AG08396 (cell line): ENCODE measurements at places on chromosomes 12 and 14.

GRCh38 chr12:123471374-123472068 is 13.6 kb downstream of the SNRNP35 start:
- peak; percentile 78 for DNase-seq

DNA sequence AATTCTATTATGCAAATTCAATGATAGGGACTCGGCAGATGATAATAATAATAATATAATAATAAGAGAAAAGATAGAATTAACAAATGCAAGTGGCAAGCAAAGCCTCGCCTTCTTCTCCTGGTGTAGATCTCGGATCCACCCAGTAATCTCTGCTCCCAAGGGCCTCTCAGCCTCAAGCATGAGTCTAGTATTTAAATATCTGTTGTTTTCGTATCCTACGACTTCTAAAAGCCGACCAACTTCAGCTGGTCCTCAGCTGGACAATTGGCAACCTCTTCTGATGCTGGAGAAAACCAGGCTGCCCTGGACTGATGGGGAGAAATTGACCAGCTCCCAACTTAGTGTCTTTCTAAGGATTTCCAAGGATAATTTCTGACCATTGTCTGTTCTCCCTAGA is 14.0 kb upstream of the MAP1LC3B2 start:
- no peak for DNase-seq

GRCh38 chr14:35669782-35670181 is 135.8 kb downstream of the INSM2 start:
- DNase-seq: peak; percentile 27

GRCh38 chr12:111768159-111768895 is 1.6 kb downstream of the ALDH2 start:
- no peak for DNase-seq

DNA sequence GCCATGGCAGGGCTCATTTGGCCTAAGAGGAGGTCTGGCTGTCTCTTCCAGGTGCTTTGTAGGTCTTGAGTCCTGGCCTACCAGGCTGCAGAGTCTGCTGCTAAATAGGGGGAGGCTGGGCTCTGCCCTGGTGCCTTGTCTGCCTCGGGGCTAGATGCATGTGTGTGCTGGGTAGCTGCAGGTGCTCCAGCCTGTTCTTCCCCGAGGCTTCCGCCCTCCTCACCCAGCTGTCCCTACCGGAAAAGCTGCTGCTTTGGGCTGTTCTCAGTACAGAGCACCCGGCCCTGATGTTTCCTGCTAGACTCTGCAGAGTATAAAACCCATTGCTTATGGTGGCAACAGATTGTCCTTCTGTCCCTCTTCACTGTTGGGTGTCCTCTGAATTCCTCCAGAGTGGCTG is 37.7 kb downstream of the RAB35 start:
- DNase-seq: no peak

DNA sequence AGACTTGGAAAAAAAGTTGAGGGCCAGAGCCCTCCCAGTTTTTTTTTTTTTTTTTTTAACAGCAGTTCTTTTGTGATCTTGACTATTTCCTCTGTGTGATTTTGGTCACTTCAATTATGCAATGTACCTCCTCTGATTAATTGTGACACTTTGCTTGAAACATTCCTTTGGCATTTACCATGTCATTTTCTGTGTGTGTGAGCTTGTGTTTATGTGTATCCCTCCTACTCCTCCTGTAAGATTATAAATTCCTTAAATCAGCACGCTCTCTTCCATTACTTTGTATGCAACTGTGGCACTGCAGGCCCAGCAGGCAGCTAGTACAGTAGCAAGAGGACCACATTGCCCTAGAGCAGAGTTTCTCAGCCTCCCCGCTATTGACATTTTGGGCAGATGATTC is 33.2 kb upstream of the GALNT16 start:
- no peak for DNase-seq

- no peak for DNase-seq
These were observed 93.8 kb downstream of the TMTC2 start for GRCh38 chr12:82780517-82780916.

DNA sequence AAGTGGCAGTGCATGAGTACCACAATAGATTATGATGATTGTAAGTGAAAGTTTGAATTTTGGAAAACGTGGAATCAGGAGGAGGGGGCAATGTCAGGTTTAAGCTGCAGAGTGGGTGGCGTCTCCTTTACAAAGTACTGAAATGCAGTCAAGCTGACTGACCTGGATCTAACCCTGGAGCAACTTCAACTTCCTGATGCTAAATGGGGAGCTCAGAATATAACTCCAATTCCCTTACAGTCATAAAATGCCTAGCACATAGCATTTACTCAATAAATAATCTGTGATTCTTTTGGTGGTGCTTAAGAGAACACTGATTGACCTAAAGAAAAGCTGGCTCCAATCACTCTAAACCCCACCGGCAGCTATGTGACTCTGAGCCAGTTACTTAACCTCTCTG is 38.5 kb downstream of the CCDC60 start:
- no peak for DNase-seq

DNA sequence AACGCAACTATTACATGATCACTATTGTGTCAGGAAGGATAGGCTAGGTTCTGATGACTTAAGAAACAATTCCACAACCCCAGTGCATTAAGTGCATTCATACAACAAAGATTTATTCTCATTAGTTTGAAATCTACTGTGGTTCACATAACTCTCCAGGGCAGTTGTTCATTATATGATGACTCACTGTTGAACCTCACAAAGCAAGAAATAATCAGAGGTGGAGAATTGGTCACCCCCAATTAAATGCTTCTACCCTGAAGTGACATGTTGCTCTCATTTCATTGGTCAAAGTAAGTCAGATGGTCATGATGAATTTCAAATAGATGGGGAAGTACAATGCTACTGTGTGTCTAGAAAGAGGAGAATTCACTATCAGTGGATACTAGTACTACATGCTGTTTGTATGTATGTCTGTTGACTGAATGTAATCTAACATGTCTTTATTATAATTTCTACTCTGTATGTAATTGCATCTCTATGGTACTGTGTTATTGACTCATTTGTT is 6.1 kb upstream of the HELB start:
- no peak for DNase-seq

DNA sequence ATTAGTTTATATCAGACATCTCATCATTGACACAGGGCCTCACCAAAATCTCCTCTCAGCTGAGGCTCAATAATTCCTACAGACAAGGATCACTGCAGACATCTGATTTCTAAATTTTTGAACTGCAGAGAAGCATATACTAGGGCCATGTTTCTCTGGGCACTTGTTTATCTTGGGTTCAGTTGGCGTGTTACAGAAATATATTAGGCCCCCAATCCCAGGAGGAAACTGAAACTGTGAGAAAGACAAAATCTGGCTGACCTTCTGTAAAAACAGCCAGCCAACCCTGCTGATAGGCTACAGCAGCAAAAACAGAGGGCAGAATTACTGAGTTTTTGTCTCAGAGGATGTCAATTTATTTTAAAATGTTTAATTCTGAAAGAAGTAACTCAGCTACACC is 634.6 kb downstream of the ETNK1 start:
- DNase-seq: no peak

DNA sequence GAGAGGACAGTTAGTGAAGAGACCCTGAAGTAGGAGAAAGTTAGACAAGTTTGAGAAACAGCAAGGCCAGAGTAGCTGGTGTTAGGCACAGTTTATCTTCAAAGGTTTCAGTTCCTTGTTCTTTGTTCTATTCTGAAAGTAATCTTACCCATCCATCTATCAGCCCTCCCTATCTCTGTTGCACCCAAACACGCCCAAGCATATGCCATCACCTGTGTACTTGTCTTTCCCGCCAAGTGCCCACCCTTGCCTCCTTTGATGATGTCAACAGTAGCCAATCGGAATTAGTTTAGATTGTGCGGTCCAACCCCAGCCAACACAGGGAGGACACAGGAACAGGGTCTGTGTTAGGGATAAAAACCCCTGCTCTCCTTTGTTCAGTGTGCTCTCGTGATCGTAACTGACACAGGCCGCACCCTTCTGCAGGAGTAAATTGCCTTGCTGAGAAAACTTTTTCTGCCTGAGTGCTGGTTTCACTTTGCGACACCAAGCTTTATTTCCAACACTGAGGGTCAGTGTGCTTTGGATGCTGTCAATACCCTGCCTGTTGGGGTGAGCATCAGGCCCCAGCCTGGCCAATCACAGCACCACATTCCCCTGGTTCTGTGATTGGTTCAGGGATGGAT is 4.7 kb upstream of the TMEM229B start:
- no peak for DNase-seq

- no peak for DNase-seq
These were observed 7.3 kb downstream of the ITGA7 start for GRCh38 chr12:55700255-55701018.
